ENCODE measurements at places on chromosomes 4 and X.

DNA sequence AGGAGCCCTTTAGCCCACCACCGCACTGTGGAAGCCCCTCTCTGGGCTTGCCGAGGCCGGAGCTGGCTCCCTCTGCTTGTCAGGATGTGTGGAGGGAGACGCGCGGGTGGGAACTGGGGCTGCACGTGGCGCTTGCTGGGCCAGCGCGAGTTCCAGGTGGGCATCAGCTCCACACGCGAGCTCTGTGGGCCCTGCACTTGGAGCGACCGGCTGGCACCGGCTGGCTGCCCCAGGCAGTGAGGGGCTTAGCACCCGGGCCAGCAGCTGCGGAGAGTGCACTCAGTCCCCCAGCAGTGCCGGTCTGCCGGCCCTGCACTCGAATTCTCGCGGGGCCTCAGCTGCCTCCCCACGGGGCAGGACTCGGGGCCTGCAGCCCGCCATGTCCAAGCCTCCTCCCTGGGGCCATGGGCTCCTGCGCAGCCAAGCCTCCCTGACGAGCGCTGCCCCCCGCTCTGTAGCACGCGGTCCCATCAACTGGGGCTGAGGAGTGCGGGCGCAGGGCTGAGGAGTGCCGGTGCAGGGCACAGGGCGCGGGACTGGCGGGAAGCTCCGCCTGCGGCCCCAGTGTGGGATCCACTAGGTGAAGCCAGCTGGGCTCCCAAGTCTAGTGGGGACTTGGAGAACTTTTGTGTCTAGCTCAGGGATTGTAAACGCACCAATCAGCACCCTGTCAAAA, 93.6 kb downstream of the DTHD1 start:
- no peak for DNase-seq

DNA sequence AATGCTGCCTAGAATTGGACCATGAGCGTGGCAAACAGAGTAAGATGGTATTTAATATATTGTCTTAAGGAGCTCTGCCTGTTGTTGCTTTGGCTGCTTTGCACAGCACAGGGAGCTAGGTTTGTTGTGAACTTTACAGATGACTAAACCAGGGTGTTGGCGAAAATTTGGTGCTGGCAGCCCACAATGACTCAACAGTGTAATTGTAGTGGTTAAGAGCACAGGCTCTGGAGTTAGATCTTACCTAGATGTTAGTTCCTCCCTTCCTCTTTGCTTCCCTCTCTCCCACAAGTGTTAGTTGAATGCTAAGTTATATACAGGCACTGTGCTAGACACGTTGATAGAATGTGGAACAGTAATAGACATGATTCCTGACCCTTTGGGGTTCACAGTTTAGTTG, 128.9 kb upstream of the TRPC5 start:
- no peak for DNase-seq

GRCh38 chr4:118586357-118586790, 98.8 kb upstream of the METTL14 start:
- no peak for DNase-seq

- DNase-seq: no peak
Observed at GRCh38 chr4:3862640-3863420, 96.6 kb downstream of the ADRA2C start.

DNA sequence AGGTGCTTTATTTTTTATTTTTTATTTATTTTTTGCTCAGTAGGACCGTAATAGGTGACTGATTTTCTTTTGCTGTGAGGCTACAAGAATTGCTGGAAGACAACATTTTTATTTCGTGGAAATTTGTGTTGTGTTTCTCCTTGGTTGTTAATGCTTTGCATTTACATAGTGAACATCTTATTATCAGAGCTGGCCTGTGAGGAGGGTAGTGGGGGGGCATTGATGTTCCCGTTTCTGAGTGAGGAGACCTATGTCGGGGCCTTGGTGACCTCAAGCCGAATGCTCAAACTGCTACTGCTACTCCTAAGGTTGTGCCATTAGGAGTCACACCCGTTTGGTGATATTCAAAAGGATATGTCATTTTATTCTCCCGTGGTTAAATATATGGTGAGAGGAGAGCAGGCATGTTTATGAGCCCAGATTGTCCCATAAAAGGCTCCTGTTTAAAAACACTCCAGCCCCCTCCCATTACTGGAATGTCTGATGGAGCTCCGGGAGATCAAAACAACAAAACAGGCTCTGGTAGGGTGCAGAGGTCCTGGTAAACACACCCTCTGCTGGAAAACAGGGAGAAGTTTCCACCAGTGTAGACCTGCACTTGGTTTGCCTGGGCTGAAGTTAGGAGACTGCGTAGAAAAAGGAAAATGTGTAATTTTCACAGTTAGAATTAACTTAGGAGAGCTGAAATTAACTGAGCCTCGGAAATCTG, 5.6 kb downstream of the PDGFRA start:
- DNase-seq: no peak

GRCh38 chrX:11609109-11609508, 56.6 kb downstream of the ARHGAP6 start:
- DNase-seq: no peak

DNA sequence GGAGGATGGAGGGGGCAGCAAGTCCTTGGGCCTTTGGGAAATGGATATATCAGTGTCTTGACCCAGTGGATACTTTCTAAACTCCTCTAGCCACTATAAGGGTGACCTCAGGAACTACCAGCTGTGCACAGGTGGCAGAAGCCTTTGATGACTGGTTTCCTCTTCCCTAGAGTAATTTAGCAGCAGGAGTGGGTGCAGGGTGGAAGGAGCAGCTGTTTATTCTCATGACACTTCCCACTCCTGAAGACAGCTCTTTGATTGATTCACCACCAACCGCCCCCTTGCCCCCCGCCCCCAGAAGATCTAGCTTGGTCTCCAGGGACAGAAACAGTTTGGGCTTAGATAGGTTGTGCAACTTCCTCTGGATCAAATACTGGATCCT, 63.0 kb downstream of the GPC3 start:
- no peak for DNase-seq

DNA sequence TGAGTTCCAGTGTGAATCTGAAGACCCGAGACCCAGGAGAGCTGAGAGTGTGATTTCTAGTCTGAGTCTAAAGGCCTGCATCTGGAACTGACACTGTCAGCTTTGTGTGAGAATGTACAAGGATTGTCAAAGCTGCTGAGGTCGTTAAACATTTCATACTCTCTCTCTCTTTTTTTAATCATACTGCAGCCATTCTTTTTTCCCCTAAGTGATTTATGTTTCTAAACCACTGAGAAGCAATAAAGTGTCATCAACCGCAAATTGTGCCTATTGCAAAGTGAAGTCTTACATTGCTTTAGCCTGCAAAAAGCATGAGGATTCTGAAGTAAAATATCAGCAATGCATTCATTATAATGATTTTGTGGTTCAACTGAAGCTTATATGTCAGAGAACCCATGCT, 106.0 kb downstream of the ASMT start:
- no peak for DNase-seq

DNA sequence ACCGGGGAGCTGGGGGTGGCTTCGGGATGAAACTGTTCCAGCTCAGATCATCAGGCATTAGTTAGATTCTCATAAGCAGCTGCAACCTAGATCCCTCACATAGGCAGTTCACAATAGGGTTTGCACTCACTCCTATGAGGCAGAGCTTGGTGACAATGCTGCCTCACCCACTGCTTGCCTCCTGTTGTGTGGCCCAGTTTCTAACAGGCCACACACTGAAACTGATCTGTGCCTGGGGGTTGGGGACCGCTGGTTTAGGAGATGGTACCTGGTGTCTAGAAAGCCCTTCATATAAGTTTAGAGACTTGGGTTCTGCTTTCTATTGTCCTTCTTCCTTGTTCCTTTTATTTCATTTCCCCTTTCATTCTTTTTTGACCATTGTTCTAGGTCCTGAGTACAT, 234.2 kb downstream of the FRAS1 start:
- no peak for DNase-seq

GRCh38 chr4:131044368-131044767, 1948.4 kb downstream of the C4orf33 start:
- DNase-seq: no peak

GRCh38 chrX:107675365-107675654, 47.0 kb downstream of the PRPS1 start:
- DNase-seq: no peak

DNA sequence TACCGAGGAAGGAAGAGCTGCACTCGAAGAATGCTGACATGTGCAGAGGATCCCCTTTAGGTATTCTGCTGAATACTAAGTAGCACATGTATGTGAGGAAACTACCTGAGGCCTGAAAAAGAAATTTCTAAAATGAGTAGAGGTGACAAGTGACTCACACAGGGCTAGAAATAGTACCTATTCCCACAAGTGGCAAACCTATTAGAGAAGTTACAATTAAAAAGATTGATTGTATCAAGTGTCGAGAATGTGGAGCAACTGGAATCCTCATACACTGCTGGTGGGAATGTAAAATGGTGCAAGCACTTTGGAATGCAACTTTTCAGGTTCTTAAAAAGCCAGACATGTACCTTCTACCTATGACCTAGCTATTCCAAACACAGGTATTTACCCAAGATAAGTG, 47.4 kb downstream of the CCSER1 start:
- no peak for DNase-seq

DNA sequence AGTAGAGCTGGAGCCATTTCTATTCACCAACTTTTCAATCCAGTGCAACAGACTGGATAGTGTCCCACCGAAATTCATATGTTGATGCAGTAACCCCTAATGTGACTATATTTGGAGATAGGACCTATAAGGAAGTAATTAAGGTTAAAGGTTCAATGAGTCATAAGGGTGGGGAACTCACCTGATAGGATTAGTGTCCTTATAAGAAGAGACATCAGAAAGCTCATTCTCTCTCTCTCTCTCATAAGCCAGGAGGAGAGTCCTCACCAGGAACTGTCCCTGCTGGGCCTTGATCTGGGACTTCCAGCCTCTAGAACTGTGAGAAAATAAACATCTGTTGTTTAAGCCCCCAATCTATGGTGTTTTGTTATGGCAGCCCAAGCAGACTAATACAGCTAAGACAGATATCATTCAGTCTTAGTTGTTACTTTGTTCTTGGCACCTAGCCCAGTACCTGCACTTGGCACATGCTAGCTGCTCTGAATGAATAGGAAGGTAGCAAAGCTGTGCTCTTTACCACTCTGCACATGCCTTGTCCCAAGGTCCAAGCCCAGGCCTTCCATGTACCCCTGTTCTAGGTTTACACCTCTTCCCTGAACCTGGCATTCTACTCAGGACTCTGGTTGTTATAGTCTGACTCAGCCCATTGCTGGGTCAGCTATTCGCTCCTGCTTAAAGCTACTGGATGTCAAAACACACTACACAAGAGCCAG, 19.2 kb upstream of the BRS3 start:
- DNase-seq: no peak

DNA sequence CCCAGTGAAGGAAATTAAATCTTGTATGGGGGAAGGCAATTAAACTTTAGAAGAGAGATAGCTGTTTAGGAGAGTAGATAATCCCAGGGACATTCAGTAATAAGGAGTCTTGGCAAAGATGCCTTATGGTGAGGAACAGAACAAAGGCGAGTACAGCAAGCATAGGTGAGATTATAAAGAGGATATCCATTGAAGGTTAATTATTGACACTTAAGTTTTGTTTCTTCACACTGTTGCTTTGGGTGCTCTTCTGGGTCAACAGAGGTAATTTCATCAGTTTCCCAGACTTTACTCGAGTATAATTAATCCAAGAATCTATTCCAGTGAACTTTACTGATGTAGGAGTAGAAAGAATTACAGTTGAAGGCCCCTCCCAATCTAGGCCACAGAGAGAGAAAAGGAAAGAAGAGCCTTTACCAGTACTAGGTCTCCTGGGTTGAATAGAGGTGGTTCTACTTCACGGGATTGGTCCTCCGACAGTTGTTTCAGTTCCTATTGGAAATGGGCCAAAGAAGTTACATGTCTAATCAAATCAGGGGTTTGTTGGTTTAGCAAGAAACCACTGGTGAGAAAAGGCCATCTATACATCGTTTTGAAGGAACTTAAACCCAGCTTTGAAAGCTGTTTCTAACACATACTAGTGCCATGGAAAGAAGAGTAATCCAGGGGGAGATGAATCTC, 27.2 kb downstream of the EPGN start:
- DNase-seq: no peak

- no peak for DNase-seq
Observed at GRCh38 chr4:139764182-139764581, 98.6 kb downstream of the MGST2 start.

GRCh38 chrX:118594697-118595420, 99.2 kb downstream of the DOCK11 start:
- DNase-seq: no peak

- DNase-seq: no peak
Observed at GRCh38 chr4:152709675-152710438, 30.1 kb upstream of the TMEM154 start.

DNA sequence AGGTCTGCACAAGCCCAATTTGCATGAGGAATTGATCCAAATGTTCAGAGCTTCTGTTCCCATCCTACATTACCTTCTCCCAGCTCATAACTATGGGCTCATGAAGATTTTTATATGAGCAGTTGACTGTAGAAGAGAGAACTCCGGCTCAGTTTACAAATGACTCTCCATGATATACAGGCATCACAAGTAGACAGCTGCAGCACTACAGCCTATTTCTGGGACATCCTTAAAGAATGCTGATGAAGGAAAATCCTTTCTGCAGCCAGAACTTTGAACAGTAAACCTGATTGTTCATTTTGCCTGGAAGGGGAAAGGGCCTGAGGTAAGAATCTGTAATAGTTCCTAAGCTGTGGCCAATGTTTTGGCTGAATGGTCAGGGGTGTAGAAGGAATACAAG, 174.1 kb upstream of the CXCL13 start:
- DNase-seq: no peak

DNA sequence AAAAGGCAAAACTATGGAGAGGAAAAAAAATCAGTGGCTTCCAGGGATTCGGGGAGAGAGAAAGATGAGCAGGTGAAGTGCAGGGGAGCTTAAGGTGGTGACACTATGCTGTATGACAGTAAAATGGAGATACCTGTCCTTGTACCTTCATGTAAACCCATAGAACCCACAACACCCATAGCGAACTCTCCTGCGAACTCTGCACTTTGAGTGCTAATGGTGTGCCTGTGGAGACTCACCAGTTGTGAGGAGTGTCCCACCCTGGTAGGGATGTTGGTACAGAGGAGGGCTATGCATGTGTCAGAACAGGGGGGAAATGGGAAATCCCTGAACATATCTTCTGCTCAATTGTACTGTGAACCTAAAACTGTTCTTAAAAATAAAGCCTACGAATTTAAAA, 42.8 kb downstream of the HMX1 start:
- no peak for DNase-seq

DNA sequence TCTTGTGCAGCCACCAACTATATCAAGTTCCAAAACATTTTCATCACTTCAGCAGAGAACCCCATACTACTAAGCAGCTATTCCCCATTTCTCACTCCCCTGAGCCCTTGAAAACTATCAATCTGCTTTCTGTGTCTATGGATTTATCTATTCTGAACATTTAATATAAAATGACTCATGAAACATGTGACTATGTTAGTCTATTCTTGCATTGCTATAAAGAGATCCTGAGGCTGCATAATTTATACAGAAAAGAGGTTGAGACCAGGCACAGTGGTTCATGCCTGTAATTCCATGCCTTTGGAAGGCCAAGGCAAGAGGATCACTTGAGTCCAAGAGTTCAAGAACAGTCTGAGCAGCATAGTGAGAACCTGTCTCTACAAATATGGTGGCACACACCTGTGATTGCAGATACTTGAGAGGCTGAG, 10.6 kb upstream of the C1QTNF7 start:
- DNase-seq: no peak
